ENCODE measurements at places on chromosomes 12 and 14.

- no peak for DNase-seq
Observed at GRCh38 chr14:93792391-93792790, 4.1 kb upstream of the PRIMA1 start.

DNA sequence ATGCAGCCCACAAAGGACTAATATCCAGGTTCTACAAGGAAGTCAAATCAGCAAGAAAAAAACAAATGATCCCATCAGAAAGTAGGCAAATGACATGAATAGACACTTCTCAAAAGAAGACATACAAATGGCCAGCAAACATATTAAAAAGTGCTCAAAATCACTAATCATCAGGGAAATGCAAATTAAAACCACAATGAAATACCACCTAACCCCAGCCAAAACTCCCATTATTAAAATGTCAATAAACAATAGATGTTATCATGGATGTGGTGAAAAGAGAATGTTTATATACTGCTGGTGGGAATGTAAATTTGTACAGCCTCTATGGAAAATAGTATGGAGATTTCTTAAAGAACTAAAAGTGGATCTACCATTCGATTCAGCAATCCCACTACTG is 25.0 kb downstream of the SLC41A2 start:
- DNase-seq, result no peak

DNA sequence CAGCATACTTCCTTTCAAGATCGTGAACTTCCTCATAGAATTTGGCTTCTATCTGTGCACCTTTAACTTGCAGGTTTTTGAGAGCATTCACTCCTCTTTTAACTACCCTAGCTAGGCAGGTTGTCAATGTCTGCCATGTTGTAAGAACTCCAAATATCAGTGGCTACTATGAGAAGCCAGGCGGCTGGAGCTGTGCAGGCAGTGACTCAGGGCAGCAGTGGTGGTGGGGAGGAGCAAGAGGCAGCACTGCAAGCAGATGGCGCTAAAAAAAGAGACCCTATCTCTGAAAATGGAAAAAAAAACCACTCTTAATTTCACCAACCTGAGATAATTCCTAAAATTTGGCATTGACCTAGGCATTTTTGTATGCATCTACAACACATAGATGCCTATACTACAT is 28.5 kb downstream of the YARS2 start:
- no peak for DNase-seq

DNA sequence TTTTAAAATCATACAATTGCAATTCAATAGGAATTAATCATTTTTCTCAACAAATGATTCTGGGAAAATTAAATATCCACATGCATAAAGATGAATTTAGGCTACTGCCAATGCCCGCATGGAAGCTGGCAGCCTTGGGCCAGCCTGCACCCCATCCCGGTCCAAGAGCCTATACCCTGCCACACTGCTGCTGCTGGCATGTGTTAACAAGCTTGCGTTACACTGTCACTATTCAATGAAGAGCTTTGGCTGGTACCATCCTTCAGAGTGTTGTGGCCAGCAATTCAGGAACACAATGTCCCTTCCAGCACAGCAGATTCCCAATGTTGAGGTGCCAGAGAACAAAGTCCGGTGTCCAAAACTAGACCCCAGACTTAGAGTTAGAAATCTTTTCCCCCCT is 13.6 kb upstream of the TAS2R14 start:
- DNase-seq, result no peak

DNA sequence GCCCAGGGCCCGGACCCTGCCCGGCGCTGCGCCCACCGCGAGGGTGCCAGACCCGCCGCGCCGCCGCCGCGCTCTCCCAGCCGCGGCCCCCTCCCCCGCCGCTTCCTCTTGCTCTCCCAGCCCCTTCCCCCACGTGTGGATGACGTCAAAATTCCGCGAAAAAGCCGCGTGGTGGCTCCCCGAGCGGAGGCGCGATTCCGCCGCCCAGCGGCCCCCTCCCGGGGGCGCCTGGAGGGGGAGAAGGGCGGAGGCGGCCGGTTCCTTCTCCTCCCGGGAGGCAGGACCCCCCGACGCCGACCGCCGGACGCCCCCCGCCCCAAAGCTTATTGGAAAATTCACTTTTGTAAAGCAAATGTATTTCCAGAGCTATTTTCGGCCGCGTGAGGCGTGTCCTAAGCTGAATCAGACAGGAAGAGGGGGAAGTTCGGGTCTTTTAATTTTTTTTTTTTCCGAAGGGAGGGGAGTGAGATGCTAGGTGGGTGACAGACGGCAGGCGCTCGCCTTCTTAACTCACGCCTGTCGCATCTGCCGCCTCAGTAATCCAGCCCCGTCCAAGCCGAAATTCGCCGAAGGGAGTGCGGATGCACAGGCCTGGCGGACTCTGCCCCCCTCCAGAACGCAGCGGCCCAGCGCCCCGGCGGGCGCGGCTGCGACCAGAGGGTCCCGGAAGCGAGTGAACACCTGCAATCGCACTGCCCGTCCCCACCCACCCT is 4.1 kb upstream of the CCND2 start:
- no peak for DNase-seq

- DNase-seq, result no peak
Observed at GRCh38 chr12:67677166-67677565, 28.6 kb downstream of the DYRK2 start.
